ENCODE measurements at places on chromosomes 6 and 20.

GRCh38 chr6:66376001-66376400, 669.0 kb upstream of the EYS start:
- DNase-seq, result no peak

GRCh38 chr6:1439349-1439748, 50.0 kb downstream of the FOXF2 start:
- DNase-seq, result no peak

GRCh38 chr20:50855498-50856474, 60.9 kb downstream of the BCAS4 start:
- peak; percentile 62 for DNase-seq

DNA sequence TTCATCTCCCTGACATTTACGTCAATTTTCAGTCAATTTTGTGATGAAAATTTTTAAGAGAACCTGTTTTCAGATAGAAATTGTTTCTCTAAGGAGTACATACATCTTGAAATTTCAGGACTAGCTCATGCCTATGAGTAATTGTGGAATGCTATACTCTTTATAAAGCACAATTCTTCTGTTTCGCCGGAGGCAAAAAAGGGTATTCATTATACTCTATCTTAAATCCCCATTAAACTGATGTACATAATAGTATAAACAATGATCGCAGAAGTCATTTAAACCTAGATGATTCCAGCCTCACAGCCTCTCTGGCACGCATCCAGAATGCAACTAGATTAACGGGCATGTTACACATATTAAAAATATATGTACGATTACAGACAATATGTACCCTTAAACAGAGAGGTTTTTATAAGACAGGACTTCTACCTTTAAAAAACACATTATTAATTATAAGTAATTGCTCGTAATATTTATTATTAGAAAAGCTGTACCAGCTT, 62.6 kb downstream of the NRSN1 start:
- no peak for DNase-seq

DNA sequence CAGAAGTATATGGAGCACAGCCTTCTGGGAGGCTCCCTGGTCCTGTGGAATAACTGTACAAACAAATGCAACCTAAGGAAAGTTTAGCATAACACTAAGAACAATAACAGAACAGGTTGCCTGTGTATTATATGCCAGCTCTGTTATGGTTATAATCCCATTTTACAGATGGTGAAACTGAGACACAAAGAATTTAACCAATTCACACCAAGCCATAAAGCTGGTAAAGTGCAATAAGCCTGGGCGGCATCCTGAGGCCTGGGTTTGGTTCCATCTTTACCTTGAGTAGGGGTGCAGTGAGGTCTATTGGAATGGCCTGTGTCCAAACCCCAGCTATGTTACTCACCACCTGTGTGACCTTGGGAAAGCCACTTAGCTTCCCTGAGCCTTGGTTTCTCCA, 14.7 kb upstream of the PACSIN1 start:
- no peak for DNase-seq

DNA sequence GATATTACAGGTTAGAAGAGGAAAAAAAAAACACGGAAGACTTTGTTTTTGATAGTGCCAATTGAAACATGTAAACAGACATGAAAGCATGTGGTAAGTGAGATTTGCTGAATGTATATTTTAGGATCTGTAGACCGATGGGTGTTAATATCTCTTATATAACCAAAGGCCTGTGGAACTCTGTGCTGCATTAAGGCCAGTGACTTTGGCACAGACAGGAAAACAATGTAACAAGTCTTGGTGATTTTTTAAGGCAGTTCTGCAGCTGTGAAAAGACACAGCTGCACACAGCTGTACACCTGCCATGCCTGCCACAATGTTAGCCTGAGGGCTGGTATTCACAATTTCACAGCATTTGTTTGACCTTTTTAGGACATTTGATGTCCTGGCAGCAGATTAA, 6.1 kb downstream of the SOBP start:
- DNase-seq, result no peak

GRCh38 chr6:129790785-129791184, 70.3 kb downstream of the TMEM244 start:
- DNase-seq, result no peak
